Heart right ventricle (tissue), 16 donors: ENCODE measurements at places on chromosomes 16 and 17. TPM values are rescaled to one million over a fixed set of nuclear protein-coding genes. Genes with fewer than 3 reads are reported as not detected.

DNA sequence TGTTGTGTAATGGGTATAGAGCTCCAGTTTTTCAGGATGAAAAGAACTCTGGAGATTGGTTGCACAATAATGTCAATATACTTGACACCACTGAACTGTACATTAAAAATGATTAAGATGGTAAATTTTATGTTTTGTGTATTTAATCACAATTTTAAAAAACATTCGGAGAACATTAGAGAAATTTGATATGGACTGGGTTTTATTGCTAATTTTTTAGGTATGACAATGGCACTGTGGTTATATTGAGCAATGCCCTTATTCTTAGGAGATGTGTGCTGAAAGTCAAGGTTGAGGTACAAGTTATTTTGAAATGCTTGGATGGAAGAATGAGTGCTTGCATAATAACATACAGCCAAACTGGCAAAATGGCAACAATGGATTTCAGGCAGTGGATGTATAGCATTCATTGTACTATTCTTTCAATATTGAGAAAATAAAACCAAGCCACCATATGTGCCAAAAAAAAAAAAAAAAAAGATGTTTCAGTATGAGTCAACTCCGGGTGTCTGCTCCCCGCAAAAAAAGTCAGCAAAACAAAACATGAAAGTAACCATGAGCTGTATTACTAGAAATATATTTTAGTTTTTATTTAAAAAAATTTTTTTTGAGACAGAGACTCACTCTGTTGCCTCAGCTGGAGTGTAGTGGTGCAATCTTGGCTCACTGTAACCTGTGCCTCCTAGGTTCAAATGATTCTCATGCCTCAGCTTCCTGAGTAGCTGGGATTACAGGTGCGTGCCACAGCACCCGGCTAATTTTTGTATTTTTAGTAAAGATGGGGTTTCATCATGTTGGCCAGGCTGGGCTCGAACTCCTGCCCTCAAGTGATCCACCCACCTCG, 19.8 kb downstream of the HOXB1 start:
- H3K4me3 ChIP-seq, result no peak overlapping the region
- no peak overlapping the region for H3K27ac ChIP-seq
- H3K27me3 ChIP-seq, result peaks cover 71% of the 10 kb centered on the region
- no peaks in the 10 kb centered on the region for H3K4me1 ChIP-seq

GRCh38 chr17:14459955-14460354, 159.1 kb downstream of the HS3ST3B1 start:
- no peaks in the 10 kb centered on the region for H3K4me1 ChIP-seq
- H3K36me3 ChIP-seq, result no peaks in the 10 kb centered on the region
- no peak overlapping the region for H3K27ac ChIP-seq
- no peak for DNase-seq
- peaks cover 5% of the 10 kb centered on the region for H3K27me3 ChIP-seq

DNA sequence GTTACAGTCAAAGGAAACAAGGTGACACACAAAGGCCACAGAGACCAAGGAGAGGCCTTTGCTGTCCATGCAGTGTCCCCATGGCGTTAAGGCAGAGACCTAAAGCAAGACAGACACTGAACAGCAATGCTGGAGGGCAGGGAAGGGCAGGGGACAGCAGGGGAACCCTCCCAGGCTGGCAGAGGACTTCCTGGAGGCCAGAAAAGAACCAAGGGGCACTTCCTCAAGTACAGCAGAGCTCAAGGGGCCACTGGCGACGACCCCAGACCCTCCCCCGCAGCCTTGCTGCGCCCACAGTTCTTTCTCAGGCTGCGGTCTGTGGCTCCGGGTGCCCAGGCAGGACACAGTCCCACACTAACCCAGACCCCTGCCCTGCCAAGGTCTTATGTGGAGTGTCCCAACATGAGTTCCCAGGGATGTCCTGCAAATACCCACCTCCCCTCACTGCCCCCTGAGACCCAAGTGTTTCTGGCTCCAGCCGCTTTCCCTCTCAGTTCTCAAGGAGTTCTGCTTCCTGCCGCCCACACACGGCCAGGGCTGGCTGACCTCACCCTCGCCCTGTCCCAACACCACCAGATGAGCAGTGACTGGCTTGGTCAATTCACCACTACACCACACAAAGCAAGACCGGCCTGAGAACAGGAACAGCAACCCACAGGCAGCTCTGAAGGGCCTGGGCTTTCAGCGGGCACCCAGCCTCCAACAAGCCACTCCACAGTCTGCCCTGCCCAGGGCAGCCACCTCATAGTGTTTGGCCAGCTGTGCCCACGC, 4.2 kb downstream of the CLCN7 start:
- no peak overlapping the region for H3K27ac ChIP-seq
- H3K27me3 ChIP-seq, result no peaks in the 10 kb centered on the region
- DNase-seq, result peak; percentile 13
- H3K4me1 ChIP-seq, result peaks cover 21% of the 10 kb centered on the region
- no peak overlapping the region for H3K4me3 ChIP-seq

DNA sequence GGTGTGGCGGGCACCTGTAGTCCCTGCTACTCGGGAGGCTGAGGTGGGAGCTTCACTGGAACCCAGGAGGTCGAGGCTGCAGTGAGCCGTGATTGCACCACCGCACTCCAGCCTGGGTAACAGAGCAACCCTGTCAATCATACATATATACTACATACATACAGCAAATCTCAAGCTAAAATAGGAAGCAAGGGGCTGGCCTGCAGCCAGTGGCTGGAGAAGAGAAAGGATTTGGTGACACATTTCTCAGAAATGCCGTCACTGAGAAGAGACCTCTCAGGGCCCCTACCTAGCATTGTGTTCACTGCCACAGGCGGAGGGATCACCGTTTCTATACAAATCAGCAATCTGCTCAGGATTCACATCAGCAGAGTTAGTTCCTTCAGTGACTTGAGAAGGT, 16.9 kb downstream of the NARF start:
- no peak overlapping the region for H3K4me3 ChIP-seq
- no peaks in the 10 kb centered on the region for H3K27me3 ChIP-seq
- H3K4me1 ChIP-seq, result no peaks in the 10 kb centered on the region
- H3K36me3 ChIP-seq, result peaks cover 39% of the 10 kb centered on the region
- no peak for DNase-seq

DNA sequence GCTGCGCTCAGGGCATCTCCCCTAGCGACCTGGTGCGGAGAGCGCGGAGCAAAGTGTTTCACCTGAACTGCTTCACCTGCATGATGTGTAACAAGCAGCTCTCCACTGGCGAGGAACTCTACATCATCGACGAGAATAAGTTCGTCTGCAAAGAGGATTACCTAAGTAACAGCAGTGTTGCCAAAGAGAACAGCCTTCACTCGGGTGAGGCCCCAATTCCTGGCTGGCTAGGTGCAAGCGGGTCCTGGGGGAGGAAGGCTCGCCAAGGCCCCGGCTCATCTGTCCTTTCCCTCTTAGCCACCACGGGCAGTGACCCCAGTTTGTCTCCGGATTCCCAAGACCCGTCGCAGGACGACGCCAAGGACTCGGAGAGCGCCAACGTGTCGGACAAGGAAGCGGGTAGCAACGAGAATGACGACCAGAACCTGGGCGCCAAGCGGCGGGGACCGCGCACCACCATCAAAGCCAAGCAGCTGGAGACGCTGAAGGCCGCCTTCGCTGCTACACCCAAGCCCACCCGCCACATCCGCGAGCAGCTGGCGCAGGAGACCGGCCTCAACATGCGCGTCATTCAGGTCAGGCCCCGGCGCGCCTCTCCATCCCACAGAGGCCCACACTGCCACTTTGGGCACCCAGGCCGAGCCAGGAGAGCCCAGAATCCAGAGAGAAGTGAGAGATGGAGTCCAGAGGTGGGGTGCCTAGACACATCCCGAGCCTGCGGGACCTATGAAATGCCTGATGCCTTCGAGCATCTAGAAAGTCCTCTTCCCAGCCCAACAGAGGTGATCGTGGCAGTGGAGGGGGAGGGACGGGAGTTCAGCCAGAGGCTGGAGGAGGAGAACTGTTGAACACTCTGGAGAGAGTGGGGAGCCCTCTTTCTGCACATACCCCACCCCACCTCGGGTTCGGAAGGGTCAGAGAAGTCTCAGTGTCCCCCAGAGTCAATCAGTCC, 3.3 kb downstream of the LHX1 start:
- DNase-seq, result no peak
- no peaks in the 10 kb centered on the region for H3K36me3 ChIP-seq
- peaks cover 52% of the 10 kb centered on the region for H3K4me1 ChIP-seq
- H3K4me3 ChIP-seq, result no peak overlapping the region
- no peak overlapping the region for H3K27ac ChIP-seq

DNA sequence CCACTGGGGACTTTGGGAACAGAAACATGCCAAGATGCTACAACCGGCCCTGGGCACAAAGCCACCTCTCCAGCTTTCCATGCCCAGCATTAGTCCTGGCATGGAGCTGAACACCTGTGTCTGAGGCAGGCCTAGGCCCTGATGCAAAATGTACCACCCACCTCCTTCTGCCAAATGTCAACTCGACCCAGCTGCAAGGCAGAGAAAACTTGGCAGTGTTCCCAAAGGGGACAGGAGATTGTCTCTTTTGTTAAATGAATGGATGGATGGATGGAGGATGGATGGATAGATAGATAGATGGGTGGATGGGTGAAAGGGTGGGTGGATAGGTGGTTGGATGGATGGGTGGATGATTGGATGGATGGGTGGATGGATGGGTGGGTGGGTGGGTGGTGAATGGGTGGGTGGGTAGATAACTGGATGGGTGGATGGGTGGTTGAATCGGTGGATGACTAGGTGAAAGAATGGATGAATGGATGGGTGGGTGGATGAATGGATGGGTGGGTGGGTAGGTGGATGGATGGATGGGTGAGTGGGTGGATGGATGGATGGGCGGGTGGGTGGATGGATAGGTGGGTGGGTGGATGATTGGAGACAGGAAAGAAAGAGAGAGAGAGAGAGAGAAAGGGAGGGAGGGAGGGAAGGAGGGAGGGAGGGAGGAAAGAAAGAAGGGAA, 73.4 kb upstream of the TNRC6C start:
- no peaks in the 10 kb centered on the region for H3K36me3 ChIP-seq
- no peak for DNase-seq
- no peak overlapping the region for H3K4me3 ChIP-seq

DNA sequence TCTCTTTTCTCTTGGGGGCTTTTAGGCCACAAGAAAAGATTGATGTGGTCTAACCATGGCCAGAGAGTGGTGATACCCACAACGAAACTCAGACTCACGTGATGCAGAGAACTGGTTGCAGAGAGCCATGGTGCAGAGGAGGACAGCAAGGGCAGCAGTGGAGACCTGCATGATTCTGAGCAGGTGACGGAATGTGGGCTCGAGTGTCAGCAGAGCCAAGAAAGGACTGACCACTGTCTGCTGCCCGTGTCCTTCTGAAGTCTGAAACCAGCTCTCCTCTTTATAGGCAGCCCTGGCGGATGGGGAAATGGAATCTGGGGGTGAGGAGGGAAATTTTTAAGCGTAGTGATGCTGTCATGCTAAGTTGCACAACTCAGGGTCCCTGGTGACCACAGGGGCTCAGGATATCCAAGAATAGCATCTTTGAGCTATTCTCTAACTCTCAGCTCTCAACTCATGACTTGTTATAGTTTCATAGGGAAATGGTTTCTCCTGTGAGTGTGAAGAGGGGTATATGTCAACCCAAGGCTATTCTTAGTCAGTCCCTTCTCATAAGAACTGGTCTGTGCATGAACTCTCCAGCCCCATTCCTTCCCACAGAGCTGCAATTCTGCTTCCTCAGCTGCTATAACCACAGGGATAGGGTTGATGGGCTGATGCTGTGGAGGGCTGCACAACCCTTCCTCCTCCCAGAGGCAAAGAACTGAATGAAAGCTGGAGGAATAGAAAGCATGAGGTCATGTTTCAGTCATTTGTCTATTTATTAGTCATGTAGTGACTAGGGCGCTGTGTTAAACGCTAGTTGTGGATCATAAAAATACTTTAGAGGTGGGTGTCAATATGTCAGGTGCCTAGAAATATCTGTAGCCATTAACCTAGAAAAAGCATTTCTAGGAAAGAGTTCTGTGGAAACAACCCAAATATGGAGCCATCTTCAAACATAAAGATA, at the start of gene CCL3:
Gene CCL3 (minus strand): TSS at position 256 of the 949 bp plus-strand sequence. CDS start 85 bp downstream, at position 171.
- no peaks in the 10 kb centered on the region for H3K4me1 ChIP-seq
- H3K4me3 ChIP-seq, result no peak within 1 kb of the TSS
- no peaks in the 10 kb centered on the region for H3K36me3 ChIP-seq
- H3K27ac ChIP-seq, result no peak within 1 kb of the TSS

DNA sequence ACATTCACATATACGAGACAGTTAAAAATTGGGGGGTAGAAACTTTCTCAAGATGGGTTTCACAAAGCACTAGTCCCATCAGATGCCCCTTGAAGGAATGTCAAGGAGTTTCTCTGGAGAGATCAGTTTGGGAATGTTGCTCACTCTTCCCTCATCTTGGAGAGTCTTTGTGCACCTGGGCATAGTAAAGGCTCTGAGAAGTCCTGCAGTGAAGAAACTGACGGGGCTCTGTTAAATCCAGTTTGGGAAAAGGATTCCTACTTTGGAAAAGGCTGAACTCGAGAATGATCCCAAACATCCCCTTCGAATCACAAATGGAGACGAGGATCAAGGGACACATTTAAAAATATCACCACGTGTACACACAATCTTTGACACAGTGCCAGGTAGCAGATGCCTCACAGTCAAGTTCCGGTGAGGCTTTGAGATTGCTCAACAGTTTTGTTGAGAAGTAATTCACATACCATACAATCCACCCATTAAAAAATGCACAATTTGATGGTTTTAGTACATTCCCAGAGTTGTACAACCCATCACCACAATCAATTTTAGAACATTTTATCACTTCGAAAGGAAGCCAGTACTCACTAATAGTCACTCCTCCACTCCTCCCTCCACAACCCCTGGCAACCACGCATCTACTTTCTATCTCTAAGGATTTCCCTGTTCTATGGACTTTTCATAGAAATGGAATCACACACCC, 203.4 kb upstream of the FOXF1 start:
- H3K27ac ChIP-seq, result no peak overlapping the region
- no peak overlapping the region for H3K4me3 ChIP-seq
- H3K27me3 ChIP-seq, result peaks cover 60% of the 10 kb centered on the region
- DNase-seq, result no peak

DNA sequence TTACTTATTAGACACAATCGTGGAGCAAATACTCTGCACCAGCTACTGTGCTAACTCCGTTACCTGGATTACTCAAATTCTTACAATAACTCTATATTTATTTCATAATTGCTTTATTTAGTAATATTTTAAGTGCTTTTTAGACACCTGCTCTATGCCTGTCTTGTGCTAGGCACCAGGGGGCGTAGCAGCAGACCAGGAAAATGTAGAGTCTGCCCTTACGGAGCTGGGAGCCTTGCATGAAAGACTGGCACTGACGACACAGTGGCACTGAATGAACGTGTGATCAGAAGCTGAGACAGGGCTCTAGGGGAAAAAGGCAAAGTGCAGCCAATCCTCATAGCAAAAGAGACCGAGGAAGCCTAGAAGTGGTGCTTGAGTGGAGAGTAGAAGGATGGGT, 486.5 kb downstream of the CDH13 start:
- H3K4me3 ChIP-seq, result no peak overlapping the region
- no peaks in the 10 kb centered on the region for H3K27me3 ChIP-seq
- no peak overlapping the region for H3K27ac ChIP-seq
- no peak for DNase-seq
- no peaks in the 10 kb centered on the region for H3K36me3 ChIP-seq

GRCh38 chr16:70701998-70702397, 16.1 kb upstream of the MTSS2 start:
- H3K4me1 ChIP-seq, result peaks cover 63% of the 10 kb centered on the region
- no peak overlapping the region for H3K4me3 ChIP-seq
- no peaks in the 10 kb centered on the region for H3K27me3 ChIP-seq

GRCh38 chr17:35521150-35521549, 16.3 kb downstream of the SLFN12L start:
- DNase-seq, result no peak
- no peak overlapping the region for H3K4me3 ChIP-seq
- H3K27me3 ChIP-seq, result peaks cover 8% of the 10 kb centered on the region
- no peaks in the 10 kb centered on the region for H3K36me3 ChIP-seq
- no peaks in the 10 kb centered on the region for H3K4me1 ChIP-seq

The IL17C gene
- total RNA-seq, result not detected

The MT1M gene
- 0.89 TPM for total RNA-seq

The SLFN14 gene
- 0.09 TPM for total RNA-seq

The MATCAP1 gene
- total RNA-seq, result 10.9 TPM

The ZDHHC1 gene
- total RNA-seq, result 5.2 TPM

The KCNJ2 gene
- 76.0 TPM for total RNA-seq

The CCL2 gene
- 2.9 TPM for total RNA-seq

The SLC13A2 gene
- total RNA-seq, result not detected
